ENCODE measurements at places on chromosomes 6 and 20.

GRCh38 chr20:44979090-44979621 is 12.8 kb downstream of the STK4 start:
- no peak for DNase-seq

DNA sequence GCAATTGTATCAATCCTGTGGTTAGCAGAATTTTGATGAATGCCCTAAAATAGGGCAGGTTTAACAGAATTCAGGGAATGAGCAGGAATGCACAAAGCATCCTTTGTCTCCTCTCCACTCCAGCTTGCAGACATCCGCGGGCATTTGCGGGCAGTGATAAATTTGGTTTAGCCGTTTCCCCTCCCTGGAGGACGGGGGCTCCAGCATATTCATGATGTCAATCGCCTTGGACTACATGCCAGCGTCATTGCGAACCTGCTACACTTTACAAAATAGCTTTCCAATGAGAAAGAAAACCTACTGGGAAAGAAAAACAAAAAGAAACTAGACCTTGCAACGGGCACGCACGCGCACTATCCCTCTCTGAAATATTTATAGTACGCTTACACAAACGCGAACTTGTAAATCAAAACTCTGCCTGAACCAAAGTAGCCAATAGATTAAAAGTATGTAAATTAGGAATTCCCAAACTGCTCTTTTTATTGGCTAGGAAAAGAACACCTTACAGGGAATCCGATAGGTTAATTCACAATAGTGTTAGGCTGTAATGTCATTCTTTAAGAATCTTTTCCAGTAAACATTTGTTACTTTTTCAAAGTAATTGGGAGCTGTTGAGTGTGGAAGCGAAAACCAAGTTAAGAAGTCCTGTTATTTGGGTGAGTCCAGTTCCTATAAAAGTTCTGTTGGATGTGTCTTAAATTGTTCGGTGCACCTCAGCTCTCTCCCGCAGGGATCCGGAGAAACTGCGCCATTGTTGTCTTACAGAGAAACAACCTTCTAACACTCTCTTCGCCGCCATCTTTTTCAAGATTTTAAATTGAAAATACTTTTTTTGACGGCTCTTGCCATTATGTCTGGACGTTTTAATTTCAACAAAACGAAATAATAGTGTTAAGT is 136.7 kb downstream of the HFE start:
- no peak for DNase-seq

DNA sequence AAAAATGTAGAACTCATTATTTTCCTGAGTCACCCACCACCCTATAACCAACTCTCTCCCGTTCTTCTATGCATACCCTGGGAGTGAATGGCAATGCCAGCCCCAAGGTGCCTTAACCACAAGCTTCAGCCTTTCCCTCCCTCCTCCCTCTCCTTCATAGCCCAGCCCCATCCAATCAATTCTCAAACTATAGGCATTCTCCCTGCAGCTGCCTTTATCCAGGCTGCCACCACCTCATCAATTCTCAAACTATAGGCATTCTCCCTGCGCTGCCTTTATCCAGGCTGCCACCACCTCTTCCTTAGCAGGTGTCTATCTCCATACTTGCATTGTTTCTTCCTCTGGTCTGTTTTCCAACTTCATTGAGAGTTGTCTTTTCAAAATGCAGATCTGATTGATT is 77.1 kb downstream of the PLEKHG1 start:
- DNase-seq: no peak

DNA sequence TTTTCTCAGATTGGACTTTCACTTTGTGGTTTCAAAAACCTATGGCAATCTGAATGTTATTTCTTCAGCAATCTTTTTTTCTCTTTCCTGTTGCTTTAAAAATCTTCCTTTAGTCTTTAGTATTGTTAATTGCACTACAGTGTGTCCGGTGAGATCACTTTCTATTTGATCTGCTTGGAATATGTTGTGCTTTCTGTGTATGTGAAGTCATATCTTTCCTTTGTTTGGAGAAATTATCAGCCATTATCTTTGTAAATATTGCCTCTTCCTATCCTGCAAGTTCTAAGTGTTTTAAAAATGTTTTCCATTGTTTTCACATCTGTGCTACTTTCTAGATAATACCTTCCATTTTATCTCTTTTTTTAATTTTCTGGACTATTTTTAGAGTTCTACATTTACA is 171.4 kb upstream of the PRSS16 start:
- DNase-seq: no peak

DNA sequence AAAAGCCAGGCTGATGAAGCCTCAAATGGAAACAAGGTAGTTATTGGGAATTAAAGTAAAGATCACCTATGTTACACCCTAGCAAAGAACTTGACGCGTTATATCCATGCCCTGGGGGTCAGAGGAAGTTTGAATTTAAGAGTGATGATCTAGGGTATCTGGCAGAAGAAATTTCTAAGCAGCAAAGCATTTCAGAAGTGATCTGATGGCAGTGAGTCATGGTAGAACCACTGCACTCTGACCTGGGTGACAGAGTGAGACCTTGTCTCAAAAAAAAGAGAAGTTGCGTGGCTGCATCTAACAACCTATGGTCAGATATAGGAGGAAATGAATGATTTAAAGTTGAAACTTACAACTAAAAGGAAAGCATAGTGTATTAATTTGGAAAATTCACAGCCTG is 45.2 kb downstream of the SCP2D1 start:
- DNase-seq: no peak

DNA sequence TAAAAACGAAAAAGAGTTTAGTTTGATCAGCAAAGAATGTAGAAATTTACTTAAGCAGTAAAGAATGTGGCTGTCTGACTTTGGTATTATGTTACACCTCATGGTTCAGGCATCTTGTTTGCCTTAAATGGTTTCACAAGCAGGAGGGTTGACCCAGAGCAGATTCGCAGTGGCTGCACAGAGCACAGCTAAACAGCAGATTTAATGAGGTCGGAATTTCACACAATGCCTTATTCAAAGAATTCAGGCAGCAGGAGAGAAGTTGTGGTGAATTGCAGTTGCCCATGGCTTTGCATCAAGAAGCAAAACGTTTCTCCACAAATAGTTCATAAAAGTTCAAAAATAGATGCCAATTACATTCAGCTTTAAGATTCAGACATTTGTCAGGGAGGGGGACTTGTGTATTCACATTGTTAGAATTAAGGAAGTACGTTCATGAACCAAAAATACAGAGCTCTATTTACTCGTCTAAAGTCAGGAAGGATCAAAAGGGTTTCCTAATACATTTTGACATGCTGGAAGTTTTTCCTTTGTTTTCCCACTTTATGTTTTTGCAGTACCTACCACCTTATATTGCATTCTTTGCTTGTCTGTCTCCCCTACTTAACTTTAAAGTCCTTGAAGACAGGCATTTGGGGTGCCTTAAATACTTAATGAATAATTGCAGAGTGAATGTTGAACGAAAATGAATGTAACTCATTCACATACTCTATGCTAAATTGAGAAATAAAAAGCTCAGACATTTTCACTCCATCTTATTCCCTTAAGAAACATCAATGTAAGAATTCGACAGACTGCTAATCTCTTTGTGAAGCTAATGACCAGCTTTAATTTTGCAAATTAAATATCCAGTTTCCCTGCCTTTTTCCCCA is 1163.6 kb upstream of the CITED2 start:
- no peak for DNase-seq

DNA sequence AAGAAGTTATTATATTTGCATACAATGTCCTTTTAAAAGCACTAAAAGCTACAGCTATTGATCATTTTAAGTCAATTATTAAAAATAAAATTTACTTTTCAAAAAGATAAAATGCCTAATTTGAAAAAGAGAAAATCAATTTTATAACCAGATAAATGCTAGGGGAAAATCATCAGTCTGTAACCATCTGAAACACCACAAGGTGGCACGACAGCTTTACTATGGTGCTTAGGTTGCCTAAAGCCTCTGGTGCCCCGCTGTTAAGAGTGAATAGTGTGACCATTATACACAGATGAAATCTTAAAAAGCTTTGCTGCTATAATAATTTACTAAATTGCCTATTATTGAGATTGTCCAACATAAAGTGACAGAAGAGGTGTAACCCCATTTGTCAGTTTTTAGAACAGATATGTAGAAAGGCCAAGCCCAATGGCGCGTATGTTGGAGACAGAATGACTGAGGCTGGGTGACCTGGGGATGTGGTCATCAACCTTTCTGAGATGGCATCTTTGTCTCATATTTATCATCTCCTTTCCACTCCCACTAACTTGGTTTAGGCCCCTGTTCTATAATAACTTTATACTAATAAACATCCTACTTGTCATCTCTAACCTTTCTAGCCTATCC is 100.8 kb downstream of the MOXD1 start:
- no peak for DNase-seq

DNA sequence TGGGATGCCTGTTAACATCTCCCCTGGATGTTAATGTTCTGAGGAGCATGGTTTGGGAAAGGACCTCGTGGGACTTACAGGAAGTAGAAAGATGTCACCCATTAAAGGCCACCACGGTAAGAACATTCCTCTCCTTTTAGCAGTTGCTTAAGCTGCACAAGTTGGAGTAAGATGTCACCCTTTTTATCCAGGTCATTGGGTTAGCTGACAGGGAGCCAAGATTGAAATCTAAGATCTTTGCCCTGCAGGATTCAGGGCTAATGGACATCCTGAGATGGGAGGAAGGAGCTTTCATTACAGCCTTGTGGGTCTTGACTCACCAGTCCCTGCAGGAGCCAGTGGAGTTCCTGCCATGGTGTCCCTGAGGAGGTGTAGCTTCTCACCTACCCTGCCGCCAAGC is 22.1 kb downstream of the PABPC1L start:
- DNase-seq: no peak

Measured in dorsolateral prefrontal cortex (tissue), 122 donors.